ENCODE measurements at places on chromosomes 7 and 10.

- DNase-seq = no peak
Observed at GRCh38 chr10:46319389-46319788, 32.6 kb downstream of the ANTXRL start.

GRCh38 chr10:50316174-50316573 lies 64.9 kb upstream of the ASAH2 start:
- no peak for DNase-seq

GRCh38 chr7:22821702-22822485 lies 755 bp downstream of the TOMM7 start:
- DNase-seq = no peak

GRCh38 chr7:137209151-137209817 lies 134.2 kb downstream of the PTN start:
- no peak for DNase-seq

GRCh38 chr10:71077796-71078453 lies 134.4 kb upstream of the UNC5B start:
- peak; percentile 19 for DNase-seq

DNA sequence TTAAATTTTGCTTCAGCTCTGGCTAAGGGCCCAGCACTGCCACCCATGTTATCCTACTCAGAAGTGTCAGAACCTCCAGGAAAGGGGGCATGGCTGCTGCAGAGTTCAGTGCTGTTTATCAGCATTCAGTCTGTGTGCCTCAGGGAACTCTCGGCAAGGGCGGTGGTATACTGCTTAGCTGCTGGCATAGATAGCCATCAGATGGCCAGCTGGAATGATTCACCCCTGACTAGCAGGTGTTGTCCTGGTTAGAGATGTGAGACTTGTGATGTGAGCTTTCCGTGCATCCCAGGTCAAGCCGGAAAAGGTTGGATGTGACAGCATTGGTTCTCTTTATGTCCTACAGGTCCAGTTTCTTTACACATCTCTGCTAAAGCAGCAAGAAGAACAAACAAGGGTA lies 22.1 kb downstream of the CEP55 start:
- DNase-seq = no peak

DNA sequence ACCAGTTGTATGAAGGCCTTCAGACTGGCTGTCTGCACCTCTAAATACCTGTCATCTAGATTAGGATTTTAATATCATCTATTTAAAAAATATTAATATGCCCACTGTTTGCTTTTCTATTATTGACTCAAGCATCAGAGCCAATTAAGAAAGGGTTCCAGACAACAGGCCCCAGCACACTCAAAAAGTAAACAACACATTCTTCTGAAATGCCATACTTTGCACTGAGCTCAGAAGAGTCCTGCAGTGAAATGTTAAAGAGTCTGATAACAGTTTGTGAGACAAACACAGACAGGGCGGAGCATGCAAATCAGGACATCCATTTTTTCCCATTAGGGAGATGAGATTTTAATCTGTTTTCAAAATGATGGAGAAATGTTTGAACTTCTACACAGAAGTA lies 45.9 kb upstream of the KLF6 start:
- no peak for DNase-seq

GRCh38 chr7:135274495-135275268 lies 41.0 kb downstream of the STRA8 start:
- DNase-seq = peak; percentile 79

DNA sequence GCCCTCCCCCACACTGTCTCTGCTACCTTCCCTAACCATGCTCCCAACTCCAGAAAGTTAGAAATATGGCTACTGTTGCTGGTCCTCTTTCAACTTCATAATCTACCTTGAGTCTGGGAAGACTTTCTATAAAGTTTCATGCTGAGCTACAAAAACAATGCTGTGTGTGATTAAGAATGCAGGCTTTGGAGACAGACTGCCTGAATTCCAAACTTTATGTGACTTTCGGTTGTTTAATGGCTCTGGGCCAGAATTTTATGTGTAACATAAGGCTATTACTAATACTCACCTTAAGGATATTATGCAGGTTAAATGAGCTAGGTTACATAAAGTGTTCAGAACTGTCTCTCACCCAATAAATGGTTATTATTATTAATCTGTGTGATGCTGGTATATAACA lies 19.1 kb downstream of the BET1 start:
- no peak for DNase-seq

- no peak for DNase-seq
Observed at GRCh38 chr7:95950698-95951097, 178.3 kb downstream of the DYNC1I1 start.

GRCh38 chr7:150996376-150997074 lies 5.7 kb downstream of the NOS3 start:
- DNase-seq = no peak

DNA sequence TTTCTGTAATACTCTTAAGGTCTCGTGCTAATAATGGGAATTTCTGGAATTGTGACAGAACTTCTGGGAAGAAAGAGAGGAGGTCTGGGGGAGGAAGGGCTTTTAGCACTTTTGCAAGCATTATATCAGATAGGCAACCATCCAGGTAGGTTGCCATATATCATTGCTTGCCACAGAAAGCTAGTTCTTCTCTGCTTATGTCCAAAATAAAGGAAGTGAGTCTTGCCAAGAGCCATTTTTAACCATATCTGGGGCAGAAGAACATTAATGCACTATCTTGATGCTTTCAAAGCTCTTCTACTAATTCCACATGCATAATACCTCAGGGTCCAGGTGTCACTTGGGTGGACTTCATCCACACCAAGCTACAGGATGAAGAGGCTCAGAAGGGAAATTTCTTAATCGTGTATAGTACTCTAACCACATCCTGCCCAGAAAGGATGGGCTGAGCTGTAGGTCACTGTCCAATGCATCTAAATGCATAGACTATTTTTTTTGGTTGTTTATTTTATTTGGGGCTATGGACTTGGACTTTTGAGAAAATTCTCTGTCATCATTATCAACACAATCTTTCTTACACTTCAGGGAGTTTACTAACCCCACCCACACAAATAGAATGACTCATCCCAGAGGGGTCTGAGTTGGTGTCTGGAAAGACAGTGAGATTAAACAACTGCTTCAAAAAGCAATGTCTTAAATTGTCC lies 68.9 kb upstream of the ADO start:
- DNase-seq = no peak

DNA sequence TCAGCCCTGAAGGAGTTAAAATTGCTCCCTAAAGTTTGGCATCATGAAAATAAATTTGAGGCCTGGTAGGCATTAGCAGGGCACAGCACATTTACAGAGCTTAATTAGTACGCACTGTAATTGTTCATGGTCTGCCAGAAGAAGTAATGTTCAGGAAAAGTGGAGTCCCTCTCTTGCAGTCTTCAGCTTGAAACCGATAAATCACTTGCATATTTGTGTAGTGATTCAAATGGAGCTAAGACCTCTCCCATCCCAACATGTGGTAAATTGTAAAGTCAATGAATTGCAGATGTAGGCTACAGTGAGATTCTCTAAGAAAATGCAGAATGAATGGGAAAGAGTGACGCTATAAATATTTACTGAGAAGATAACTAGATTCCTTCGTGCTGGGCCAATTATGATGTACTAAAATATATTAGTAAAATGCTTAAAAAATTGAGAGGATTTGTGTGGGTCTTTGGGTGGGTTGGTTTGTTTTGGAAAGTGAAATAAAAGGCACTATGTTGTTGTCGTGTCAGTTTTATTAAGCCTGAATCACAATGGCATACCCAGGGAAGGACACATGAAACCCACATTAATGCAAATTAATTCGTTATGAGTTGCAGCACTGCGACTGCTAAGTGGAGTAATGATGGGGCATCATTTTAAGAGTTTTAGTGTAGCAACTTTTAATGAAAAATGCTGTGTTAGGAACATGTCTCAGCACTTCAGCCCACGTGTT lies 8.4 kb downstream of the TCF7L2 start:
- DNase-seq = no peak

DNA sequence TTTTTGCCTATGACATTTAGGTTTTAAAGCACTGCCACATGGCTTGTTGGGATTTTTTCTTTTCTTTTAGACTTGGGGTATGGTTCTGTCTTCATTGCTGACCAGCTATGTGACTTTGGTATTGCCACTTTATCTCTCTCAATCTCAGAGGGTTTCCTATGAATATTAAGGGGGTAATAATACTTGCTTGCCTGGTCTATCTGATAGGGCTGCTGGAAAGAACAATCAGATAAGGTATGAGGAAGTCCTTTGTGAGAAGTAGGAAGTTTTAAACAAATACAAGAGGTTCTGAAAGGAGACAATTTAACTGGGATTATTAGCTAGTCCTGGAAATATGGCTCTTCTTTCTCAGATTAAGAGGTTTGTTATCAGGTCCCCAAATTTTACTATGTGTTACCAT lies 80.8 kb downstream of the ZNF92 start:
- no peak for DNase-seq

GRCh38 chr7:67346126-67346525 lies 349.5 kb downstream of the TYW1 start:
- no peak for DNase-seq

DNA sequence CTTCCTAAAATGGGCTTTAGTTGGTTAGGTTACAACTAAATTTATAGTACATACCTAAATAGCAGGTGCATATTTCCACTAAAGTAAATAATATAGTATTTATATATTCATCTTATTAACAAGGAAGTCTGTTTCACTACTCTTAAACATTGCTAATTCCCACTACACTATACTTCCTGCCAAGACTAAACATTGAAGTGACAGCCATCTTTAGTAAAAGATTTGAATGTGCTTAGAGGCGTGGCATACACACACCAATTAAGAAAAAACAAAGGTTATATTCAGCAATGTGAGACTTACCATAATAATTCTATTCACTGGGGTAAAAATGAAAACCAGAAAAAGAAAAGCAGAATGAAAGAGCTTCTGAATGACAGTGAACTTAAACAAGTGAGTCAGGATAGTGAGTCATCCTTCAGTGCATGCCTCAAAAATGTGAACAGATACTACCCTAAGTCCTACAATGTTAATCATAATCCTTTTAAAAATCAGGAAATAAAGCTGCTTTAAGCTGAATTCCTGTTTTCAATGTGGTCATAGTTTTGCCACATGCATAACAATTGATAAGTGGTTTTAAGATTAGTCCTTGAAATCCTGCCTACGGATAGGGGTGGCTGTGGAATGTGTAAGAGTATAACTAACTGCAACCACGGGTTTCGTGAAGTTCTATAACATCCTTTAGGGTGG lies 59.4 kb downstream of the USP6NL start:
- DNase-seq = no peak

- no peak for DNase-seq
Observed at GRCh38 chr10:70178139-70178725, 7.9 kb upstream of the SAR1A start.

DNA sequence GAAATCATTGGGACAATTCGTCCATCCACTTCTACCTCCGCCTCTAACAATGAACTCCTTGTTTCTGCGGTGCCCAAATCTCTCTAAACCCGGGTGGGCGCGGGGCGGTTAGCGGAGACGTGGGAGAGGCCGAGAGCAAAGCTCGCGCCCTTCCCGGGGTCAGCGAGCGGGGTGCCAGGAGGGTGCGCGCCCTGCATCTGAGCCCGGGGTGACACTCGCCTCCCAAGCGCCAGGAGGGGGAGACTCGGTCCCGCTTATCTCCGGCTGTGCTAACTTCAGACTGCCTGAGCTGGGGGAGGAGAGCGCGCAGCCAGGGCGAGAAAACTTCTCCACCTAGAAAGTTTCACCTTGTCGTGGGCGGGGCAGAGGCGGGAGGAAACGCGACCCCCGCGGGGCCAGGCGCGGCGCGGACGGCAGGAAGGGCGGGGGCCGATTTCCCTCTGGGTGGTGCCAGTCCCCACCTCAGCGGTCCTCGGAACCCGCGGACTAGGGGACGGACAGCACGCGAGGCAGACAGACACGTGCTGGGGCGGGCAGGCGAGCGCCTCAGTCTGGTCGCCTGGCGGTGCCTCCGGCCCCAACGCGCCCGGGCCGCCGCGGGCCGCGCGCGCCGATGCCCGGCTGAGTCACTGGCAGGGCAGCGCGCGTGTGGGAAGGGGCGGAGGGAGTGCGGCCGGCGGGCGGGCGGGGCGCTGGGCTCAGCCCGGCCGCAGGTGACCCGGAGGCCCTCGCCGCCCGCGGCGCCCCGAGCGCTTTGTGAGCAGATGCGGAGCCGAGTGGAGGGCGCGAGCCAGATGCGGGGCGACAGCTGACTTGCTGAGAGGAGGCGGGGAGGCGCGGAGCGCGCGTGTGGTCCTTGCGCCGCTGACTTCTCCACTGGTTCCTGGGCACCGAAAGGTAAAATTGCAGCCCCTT lies at the start of gene MET:
MET (plus strand) TSS at position 516 of the 915 bp plus-strand sequence. CDS start 26,889 bp downstream, outside the sequence.
- peak; percentile 67 for DNase-seq

- no peak for DNase-seq
Observed at GRCh38 chr10:96345222-96345621, 13.6 kb downstream of the OPALIN start.

- no peak for DNase-seq
Observed at GRCh38 chr7:11343818-11344413, 370.2 kb downstream of the PHF14 start.

GRCh38 chr7:33040803-33041516 lies 21.6 kb downstream of the NT5C3A start:
- DNase-seq = peak; percentile 60

DNA sequence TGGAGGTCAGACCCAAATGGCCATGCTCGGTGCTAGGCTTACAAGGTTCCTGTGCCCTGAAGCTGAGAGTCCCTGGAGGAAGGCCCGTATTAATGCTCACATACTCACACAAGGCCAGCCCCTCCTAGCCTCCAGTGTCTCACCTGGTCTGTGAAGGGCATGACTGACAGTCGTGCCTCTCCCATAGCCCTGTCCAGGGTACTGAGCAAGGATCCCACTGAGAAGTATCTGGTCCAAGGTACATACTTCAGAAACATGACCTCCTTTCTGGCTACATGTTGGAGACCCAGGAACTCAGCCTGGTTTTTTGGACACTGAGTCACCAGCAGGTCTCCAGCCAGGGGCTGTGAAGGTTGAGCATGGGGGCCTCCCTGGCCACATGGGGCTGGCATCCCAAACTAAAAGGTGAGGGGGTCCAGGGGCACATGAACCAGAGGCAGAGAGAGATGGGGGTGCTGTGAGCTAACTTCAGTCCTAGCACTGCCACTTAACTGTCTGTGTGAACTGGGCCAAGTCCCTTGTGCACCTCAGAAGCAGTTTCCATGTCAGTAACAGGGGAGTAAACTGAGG lies 17.6 kb upstream of the RASGEF1A start:
- no peak for DNase-seq

DNA sequence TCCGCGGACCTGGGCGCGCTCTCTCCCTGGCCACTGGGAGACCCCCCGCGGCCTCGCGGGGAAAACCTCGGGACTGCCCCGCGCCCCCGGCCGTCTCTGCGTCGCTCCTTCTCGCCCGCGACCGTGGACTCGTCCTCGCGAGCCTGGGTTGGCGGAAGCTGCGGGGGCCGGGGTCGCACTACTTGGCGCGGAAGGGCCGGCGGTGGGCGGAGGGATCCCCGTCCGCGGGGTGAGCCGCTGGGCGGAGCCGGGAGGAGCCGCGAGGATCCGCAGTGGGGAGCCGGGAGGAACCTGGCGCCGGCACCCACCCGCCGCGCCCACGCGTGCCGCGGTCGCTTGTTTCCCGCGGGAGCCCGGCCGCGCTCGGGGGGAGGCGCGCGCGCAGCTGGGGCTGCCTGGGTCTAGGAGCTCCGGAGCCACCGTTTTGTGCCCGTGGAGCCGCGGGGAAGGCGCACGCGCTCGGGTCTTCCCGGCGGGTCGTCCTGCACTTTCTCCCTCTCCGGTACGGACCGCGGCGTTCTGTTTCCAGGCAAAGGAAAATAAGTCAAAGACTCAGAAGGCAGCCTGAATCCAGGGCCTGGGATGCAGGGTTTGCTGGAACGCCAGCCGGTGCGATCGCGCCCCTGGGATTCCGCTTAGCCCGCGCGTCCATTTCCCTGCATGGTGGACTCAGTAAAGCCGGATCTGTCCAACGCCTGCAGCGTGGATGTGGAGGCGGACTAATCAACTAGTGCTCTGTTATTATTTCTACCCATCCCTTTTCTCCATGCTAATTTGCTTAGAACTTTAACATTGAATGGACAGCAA lies 28.7 kb upstream of the KMT2C start:
- DNase-seq = peak; percentile 78
